Cerebellar cortex (tissue), 1 donor: ENCODE measurements at places on chromosomes 6 and 20.

GRCh38 chr20:36472637-36473090 lies 68.7 kb upstream of the MYL9 start:
- no peak for DNase-seq

DNA sequence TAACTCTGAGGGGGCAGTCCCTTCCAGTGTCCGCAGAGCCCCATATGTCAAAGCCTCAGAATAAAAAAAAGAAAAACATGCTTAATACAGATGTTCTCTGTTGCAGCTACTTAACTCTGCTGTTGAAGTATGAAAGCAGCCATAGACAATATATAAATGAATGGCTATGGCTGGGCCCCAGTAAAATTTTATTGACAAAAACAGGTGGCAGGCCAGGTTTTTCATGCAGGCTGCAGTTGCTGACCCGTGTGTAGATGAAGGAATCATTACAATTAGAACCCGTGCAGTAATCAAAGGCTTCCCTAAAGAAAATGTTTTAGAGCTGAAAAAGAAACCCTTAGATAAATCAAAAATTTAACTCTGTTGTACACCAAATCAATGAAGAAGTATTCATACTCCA lies 13.0 kb upstream of the RIN2 start:
- DNase-seq = no peak

DNA sequence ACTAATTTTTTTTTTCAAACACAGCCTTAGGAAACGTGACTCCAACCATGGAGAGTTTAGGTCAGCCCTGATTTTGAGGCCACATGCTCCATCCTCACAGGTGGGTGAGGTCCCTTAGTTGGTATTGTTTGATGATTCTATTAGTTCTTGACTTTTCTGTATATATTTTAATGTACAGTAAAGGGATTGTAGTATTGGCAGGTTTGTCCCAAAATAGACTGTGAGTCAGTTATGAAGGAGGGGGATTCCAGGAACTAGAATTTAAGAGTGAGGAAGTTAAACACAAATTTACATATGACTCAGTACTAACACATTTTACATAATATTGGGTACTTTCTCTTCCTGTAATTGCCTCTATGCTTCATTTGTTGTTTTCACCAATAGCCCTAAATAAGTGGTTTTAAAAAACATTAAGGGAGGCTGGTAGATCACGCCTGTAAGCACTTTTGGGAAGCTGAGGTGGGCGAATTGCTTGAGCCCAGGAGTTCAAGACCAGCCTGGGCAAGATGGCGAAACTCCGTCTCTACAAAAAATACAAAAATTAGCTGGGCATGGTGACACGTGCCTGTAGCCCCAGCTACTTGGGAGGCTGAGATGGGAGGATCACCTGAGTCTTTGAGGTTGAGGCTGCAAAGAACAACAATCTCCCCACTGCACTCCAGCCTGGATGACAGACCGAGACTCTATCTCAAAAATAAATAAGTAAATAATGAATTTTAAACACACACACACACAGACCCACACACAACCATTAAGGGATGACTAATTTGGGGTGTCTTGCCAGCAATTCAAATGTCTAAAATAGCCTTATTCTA lies 81.8 kb downstream of the SGK1 start:
- DNase-seq = no peak

DNA sequence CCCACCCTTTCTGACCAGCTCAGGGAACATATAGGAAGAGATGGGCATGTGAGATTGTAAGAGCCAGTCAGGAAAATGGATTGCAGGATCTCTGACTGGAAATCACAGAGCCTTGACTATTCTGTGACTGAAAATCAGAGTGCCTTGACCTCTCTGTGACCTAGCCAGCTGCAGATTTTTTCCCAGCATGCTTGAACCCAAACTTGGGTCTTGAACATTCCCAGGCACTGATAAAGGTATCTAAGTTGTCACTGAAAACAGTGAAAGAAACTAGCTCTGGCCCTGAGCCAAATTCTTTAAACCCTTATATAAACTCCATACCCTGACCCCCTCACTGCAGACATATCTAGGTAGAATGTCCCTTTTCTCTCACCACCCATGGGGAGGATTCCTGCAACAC lies 2.3 kb upstream of the ZNF165 start:
- no peak for DNase-seq

DNA sequence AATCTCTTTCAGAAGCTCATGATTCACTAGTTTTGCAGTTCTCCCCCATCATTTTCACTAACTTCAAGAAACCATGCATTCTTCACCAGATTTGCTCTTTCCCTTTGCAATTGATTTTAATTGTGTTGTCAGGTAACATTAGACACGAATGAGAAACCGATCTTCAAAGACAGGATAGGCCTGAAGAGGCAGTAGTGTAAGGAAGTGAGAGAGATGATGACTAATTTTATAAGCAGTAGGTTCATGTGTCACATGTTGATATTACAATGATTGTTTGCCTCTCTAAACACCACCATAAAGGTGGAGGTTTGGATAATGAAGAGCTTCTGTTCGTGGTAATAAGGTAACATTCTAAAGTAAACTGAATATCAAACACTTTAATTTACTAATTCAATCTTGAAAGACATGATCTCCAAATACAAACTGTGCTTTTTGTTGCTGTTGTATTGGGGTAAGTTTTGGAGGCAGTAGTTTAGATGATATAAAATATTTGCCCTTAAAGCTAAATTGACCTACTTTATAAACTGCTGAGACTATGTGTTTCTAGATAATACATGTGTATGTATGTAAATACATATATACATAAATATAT lies 207.2 kb downstream of the PHACTR1 start:
- no peak for DNase-seq

DNA sequence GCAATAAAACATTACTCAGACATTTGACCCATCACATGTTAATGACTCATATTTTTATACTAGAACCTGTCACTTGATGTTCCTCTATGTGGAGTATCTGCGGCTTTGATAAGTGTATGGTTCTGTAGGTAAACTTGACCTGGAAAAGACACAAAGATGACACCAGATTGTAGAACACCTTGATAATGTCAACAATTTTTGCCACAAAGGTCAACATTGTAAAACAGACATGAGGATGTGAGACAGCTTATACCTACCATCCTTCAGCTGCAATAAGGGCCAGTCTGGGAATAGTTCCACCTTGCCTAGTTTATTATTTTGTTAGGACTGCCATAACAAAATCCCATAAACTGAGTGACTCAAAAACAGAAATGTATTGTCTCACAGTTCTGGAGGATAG lies 202.4 kb downstream of the LMBRD1 start:
- DNase-seq = no peak

DNA sequence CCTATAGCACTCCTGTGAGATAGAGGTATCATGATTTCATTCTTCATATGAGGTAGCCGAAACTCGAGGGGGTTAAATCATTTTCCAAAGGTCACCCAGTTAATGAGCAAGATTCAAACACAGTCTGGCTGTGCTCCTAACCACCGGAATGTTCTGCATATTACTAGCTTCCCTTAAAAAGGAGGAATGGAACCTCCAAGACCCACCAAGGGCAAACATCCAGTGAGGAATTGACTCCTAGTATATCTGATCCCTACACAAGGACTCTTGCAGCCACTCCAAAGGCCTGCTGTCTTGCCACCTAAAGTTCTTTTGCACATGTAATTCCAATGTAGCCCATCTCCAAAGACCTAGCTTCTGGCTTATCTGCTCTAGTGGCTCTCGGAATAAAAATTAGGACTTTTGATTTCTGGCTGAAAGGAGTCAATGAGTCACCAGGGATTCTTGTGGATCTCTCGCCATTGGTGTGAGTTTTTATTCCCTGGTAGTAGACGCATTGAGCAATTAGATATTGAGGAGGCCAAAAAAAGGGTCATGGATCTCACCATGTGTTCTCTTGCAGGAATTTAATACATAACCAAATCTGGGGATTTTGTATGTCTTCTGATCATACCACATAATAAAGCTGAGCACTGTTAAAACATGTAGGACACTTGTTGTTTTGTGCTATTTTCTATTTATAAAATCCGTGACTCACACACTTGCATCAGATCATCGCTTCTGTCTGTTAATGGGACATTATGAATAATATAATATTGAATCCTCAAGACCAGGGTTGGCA lies 9.1 kb downstream of the BCAS1 start:
- no peak for DNase-seq
